Muscle of leg (tissue), 16 donors: ENCODE measurements at places on chromosomes 2 and 18. TPM values are rescaled to one million over a fixed set of nuclear protein-coding genes. Genes with fewer than 3 reads are reported as not detected.
A peak's percentile ranks its signal among the peaks of the same experiment; 100 is the strongest.

MARCO gene
- total RNA-seq, result 1.7 TPM

DCDC2C gene
- 0.18 TPM for total RNA-seq

GPC1 gene
- total RNA-seq, result 21.1 TPM

C2orf66 gene
- 0.04 TPM for total RNA-seq

ALPG gene
- total RNA-seq, result not detected

GRCh38 chr2:149219856-149220255 is 110.5 kb upstream of the LYPD6 start:
- no peaks in the 10 kb centered on the region for H3K27me3 ChIP-seq
- no peak overlapping the region for H3K4me3 ChIP-seq
- DNase-seq, result no peak
- peaks cover 3% of the 10 kb centered on the region for H3K4me1 ChIP-seq

GRCh38 chr18:55576001-55576400 is 12.0 kb downstream of the TCF4 start:
- H3K27ac ChIP-seq, result no peak overlapping the region
- H3K27me3 ChIP-seq, result no peaks in the 10 kb centered on the region
- H3K4me3 ChIP-seq, result no peak overlapping the region
- H3K4me1 ChIP-seq, result peaks cover 4% of the 10 kb centered on the region
- H3K36me3 ChIP-seq, result peaks cover 10% of the 10 kb centered on the region
- peak; percentile 71 for DNase-seq

DNA sequence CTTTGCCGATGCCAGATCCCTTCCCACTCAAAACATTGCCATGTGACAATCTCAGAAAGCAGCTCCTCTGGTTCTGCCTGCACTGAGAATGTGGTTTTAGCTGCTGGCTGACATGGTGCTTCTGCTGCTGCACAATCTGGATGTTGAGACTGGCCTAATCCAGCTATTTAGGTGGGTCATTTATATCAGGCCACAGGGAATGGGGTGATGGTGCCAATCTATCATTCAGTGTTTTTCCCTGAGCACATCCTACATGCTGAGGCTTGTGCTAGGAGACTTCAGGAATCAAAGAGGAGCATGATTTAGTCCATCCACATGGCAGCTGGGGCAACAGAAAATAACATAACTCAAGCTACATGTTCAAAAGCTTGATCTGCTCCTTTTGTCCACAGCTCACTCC is 144.7 kb downstream of the CYRIA start:
- DNase-seq, result no peak
- H3K27me3 ChIP-seq, result peaks cover 5% of the 10 kb centered on the region
- H3K36me3 ChIP-seq, result no peaks in the 10 kb centered on the region
- H3K4me1 ChIP-seq, result peaks cover 10% of the 10 kb centered on the region
- H3K27ac ChIP-seq, result no peak overlapping the region

DNA sequence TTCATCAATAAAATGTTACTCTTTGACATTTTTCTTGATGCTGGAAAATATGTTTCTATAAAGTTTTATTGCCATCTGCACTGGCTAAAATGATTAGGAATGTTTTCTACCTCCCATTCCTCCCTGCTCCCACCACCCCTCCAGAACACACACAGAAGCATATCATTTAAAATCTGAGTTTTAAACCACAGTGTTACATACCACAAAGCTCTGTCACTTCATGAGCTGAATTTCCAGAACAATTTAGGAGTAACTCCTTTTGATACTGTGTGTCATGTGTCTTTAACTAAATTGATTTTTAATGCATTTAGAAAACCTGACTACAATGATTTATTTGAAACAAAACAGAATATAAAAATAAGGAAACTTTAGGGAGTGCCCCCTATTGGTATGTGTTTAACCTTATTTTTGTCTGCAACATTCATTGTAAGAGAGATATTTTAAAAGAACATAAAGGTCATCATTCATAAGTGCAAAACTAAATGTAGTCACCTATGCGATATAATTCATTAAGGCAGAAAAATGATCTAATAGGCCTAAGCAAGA is 52.0 kb downstream of the FEZ2 start:
- H3K36me3 ChIP-seq, result peaks cover 27% of the 10 kb centered on the region
- H3K4me1 ChIP-seq, result peaks cover 4% of the 10 kb centered on the region
- no peaks in the 10 kb centered on the region for H3K27me3 ChIP-seq
- H3K27ac ChIP-seq, result no peak overlapping the region
- no peak overlapping the region for H3K4me3 ChIP-seq

GRCh38 chr18:48864876-48865275 is 85.9 kb downstream of the SMAD7 start:
- H3K4me1 ChIP-seq, result peaks cover 38% of the 10 kb centered on the region
- H3K27ac ChIP-seq, result no peak overlapping the region
- peaks cover 3% of the 10 kb centered on the region for H3K27me3 ChIP-seq
- no peak for DNase-seq

GRCh38 chr2:238027591-238028415 is 33.0 kb upstream of the SCLY start:
- no peak overlapping the region for H3K4me3 ChIP-seq
- no peak for DNase-seq
- H3K4me1 ChIP-seq, result no peaks in the 10 kb centered on the region
- H3K27me3 ChIP-seq, result no peaks in the 10 kb centered on the region

DNA sequence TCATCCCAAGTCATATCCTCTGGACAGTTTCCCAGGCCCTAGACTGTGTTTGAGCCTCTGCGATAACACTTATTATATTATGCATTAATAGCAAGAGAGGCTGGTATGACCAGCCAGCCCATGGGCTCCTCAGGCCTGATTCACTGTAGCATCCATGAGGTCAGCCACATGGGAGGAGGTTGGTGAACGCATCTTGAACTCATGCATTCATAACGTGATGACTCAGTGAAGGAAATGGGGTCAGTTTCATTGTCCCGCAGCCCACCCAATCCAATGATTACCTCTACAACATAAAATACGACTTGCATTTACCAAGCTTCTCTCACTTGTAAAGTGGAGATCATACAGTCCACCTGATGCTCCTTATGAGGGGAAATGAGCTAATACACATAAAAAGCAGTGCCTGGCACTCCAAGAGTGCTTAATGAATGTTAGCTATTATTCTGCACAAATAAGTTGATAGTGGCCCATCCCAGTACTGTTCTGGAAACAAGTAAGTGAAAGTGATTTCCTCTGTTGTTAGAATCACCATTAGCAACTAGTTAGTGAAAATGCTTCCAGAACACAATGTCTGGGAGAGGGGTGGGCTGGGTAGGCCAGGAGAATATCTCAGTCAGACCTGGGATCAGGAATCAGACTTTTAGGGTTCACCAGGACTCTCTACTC is 46.1 kb upstream of the CELF4 start:
- peak; percentile 8 for DNase-seq
- no peaks in the 10 kb centered on the region for H3K4me1 ChIP-seq
- no peaks in the 10 kb centered on the region for H3K27me3 ChIP-seq
- H3K4me3 ChIP-seq, result no peak overlapping the region
- no peaks in the 10 kb centered on the region for H3K36me3 ChIP-seq

GRCh38 chr2:163595028-163595427 is 140.8 kb downstream of the FIGN start:
- H3K4me1 ChIP-seq, result no peaks in the 10 kb centered on the region
- no peak for DNase-seq
- no peak overlapping the region for H3K4me3 ChIP-seq

GRCh38 chr2:102514061-102514785 is 41.2 kb downstream of the SLC9A4 start:
- no peaks in the 10 kb centered on the region for H3K36me3 ChIP-seq
- H3K4me3 ChIP-seq, result no peak overlapping the region
- H3K4me1 ChIP-seq, result no peaks in the 10 kb centered on the region
- no peak overlapping the region for H3K27ac ChIP-seq
- no peaks in the 10 kb centered on the region for H3K27me3 ChIP-seq
- peak; percentile 3 for DNase-seq
